ENCODE measurements at places on chromosomes 4 and X.

- DNase-seq = no peak
Observed at GRCh38 chr4:151644622-151645021, 116.2 kb downstream of the GATB start.

DNA sequence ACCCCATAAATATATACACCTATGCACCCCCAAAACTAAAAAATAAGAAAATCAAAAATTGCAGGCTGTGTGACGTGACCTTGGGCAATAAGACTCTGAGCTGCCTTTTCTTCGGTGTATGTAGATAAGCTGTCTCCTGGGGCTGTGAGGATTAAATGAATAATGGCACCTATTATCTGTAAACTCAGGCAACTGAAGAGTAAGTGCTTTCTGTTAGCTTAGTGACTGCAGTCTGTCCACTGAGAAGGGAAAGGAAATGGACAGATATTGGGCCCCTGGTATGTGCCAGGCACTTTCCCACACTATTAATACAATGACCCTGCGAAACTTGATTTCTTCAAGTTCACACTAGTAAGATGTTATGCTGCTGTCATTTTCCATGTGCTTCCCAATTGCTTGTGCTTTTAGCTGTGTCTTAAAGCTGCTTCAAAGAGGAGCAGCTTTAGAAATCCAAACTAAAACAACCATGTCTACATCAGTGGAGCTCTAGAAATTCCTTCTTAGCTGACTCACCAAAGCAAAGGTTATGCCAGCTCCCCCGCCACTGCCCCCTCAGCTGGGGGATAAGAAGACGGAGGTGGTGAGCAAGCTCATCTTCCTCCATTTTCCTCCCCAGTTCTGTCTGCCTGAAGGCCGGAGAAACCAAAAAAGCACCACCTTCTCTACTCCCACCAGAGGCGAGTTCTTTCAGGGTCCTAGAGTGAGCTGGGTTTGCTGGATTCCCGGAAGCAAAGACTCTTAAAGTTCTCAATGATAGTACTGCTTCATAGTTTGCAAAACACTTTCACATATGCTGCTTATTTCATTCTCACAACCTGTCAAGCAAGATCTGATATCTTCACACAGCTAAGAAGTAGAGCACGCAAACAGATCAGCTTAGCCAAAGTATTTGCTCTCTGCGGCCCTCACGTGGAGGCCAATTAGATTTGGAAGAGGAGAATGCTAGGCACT lies 8.8 kb upstream of the DGAT2L6 start:
- DNase-seq = no peak

GRCh38 chr4:151671541-151672059 lies 89.2 kb downstream of the GATB start:
- no peak for DNase-seq

DNA sequence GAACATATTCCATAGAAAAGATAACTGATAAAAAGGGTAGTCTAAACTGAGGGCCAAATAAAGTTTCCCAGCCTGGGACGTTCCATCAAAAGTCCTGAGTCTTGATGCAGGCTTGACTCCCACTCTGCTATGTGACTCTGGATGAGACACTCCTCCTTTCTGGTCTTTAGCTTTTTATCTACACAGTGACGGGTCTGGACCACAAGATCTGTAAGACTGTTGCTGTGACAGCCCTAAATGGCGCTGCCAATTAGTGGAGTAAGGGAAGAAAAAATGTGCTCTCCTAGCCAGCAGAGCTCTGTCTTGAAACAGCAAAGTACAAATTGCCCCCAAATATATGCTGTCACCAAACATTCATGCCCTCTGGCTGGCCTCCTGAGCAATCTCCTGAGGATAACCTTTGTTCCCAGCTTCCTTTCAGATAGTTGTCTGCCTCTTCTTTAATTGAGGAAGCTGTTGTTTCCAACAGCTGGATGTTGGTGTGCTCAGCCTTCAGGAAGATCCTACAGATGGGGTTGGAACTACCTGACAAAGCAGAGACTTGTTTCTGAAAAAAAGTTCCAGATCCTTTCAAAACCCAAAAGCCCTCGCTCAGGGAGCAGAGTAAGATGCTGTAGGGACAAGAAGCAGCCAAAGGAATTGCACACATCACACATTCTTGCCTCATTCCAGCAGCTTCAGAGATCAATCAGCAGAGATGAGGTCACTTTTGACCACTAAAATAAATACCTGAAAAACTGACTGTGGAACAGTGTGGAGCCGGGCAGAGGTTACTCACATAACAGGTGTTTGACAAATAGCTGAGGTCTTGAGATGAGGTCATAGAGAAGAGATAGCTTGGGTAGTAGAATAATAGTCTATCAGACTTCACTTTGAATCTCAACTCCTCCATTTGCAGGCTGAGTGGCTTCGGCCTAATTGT lies 383.4 kb upstream of the FGF13 start:
- DNase-seq = no peak

DNA sequence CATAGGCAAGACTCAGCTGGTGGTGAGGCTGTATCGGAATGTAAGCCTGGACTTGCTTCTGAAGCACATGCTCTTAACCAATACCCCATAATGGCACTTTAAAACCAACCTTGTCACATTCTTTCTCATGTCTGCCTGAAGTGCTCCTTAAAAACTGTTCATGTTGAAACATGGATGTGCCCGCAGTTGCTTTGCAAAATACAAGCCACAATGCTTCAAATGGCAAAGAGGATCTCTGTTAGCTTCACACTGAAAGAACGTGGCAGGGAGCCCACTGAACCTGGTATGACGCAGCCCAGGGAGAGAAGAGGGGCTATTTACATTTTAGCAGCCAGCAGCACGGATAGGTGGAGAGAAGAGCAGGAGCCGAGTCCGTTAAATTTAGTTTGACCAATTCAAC lies 29.3 kb downstream of the SOD3 start:
- no peak for DNase-seq

- no peak for DNase-seq
Observed at GRCh38 chrX:16978193-16978984, 31.9 kb downstream of the REPS2 start.

- no peak for DNase-seq
Observed at GRCh38 chr4:165331359-165331758, 3.9 kb downstream of the MSMO1 start.

- DNase-seq = no peak
Observed at GRCh38 chrX:17373337-17373736, 1.7 kb upstream of the NHS start.

DNA sequence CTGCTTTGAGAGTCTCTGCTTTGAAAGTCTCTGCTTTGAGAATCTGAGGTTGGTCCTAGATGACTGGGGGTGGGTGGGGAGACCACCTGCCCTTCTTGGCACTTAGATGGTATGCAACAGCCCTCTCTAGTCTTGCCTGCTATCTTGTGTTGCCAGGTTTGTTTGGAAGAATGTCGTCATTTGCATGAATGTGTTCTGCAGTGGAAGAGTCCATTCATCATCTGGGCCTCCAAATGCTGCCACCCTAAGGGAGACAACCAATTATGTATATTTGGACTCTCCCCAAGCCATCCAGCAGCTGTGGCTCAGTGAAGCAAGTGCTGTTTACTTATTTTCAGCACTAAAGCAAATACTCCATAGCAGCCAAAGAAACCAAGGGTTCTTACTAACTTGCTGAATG lies 44.6 kb upstream of the TRPC5OS start:
- no peak for DNase-seq

GRCh38 chr4:128793859-128794672 lies 15.4 kb upstream of the JADE1 start:
- no peak for DNase-seq

GRCh38 chr4:15381806-15382338 lies 46.0 kb upstream of the C1QTNF7 start:
- DNase-seq = no peak

DNA sequence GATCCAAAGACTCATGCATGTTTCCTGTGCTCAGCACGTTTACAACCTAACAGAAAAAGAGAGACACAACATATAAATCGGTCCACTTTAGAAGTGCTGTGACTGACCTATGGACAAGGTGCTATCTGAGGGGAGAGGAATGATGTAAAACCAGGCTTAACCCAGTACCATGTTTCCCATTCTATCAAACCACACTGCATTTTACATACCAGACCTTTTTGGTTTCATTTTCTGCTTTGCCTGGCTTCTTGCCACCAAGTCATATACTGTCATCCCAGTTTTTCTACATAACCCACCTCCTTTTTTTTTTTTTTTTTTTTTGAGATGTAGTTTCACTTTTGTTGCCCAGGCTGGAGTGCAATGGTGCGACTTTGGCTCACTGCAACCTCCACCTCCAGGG lies 82.2 kb downstream of the KLF8 start:
- DNase-seq = no peak

DNA sequence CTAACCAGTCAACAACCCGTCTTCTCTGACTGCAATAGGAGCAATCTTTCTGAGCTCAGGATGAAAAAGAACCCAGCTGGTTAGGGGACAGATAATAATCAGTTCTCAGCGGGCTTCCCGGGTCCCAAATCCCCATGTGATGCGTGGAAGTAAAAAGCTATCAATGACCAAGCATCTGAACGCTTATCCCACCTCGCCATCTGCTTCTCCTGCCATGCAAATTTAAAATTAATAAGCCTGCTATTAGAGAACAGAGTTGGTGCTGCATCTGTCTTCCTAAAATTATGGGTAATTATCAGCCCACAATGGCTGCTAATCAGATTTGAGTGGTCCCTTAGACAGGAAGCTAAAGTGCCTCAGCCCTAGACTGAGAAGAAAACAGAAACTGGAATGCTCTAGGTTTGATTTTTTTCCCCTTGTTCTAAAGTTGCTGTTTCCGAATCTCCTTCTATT lies 37.5 kb downstream of the AFAP1 start:
- DNase-seq = no peak

- DNase-seq = no peak
Observed at GRCh38 chr4:13504374-13504773, 20.2 kb upstream of the RAB28 start.

DNA sequence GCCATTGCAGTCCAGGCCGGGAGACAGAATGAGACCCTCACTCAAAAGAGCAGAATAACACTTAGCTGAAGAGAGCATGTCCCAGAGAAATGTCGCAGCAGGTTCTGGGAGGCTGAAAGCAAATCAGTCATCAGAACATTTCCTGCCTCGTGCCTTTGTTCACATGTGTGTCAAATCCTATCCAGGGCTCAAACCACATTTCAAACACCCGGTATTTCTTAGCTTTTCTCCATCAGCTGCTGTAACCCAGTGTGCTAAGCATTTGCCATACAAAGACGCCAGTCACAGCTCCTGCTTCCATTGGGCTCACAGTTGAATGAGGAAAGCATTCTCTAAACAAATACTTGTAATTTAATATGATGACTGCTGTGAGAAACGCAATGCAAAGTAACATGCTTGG lies 6.0 kb downstream of the PALLD start:
- DNase-seq = no peak

- no peak for DNase-seq
Observed at GRCh38 chrX:77977095-77977494, 7.7 kb upstream of the PGAM4 start.

DNA sequence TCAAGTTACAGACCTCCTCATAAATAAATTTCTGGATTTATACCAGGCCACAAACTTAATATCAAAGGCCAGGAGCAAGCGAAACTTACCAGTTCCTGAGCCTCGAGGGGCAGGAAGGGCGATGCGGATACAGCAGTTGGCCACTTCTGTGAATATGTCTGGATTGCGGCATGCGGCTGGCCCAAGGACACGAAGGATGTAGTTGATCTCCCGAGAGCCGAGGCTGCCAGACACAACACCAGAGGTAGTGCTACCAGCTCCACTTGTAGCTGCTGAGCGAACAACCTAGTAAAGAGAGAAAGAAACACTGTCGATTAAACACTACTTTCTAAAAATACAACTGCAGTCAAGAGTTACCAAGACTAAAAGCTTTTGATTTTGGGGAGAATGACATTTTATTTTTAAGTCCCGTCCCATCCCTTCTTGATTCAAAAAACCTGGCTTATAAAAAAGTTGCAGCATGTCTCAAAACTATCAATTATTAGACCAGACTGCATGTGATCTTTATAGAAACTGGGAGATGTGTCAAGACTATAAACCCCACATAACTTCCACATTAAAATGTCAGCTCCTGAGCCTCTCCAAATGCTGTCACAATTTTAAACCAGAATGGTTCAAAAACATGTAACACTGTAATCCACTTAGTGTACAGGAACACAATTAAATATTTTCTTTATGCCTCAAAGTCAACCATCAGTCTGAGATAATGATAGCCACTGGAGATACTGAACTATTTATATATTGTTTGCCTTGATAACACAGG lies 105.6 kb downstream of the HUWE1 start:
- DNase-seq = no peak

GRCh38 chr4:148093065-148093464 lies 349.1 kb downstream of the NR3C2 start:
- no peak for DNase-seq

DNA sequence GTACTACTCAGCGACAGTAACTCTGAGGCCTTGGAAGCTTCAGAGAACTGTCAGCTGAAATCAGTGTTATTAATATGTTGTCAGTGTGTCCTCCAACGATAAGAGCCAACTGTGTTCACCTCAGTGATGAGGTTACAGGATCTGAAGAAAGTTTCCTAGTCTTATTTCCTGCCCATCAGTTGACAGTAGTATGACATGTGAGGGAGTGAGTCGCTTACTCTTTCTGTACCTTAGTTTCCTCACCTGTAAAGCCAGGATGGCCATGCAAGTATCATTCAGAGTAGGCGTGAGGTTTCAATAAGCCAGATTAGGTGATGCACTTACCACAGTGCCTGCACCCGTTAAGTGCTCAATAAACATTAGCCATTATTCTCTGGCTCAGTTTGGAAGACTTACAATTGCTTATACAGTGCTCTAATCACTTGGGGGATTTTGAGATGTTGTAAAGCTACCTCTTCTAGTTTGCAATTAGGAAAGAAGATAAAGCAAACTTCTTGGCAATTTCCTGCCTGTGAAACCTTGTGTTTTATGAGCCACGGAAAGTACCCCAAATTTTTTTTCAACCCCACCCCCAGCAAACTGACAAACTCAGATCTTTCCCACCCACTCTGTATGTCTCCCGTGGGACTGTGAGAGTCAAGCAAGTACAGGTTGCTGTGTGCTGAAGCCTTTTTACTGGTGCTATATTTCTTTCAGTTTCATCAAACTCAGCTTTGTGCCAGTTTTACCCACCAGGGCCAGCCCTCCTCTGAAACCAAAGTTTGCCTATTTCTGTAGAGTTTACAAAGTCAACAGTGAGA lies 62.2 kb downstream of the ANXA3 start:
- no peak for DNase-seq

GRCh38 chrX:109856974-109857373 lies 123.9 kb upstream of the ACSL4 start:
- DNase-seq = no peak

Data from activated CD4-positive, alpha-beta T cell treated with anti-CD3 and anti-CD28 coated beads, Interleukin-2, amount 50 U/mL, for 1 hour (primary cell).